ENCODE measurements at places on chromosomes 1 and 21.

DNA sequence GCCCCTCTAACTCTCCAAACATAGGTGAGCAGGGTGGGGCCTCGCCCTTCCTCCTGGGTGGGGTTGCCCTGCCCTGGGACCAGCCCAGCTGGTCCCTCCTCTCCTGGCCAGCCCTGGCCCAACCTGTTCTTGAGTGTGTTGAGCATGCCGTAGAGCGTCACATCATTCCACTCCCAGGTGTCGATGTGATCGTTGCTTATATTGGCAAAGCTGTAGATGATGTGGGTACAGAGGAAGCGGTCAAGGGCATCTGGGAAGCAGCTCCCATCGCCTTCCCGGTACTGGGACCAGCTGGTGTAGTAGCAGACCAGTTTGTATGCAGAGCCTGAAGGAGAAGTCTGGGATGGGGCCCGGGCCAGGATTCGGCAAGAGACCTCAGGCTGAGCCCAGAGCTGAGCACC is 1.4 kb downstream of the CHI3L1 start:
- no peak for DNase-seq

- no peak for DNase-seq
These were observed 64.4 kb upstream of the IFNLR1 start for GRCh38 chr1:24251501-24251900.

GRCh38 chr1:33039840-33040239 is 3.2 kb upstream of the AK2 start:
- no peak for DNase-seq

- no peak for DNase-seq
These were observed 5.1 kb upstream of the OLIG2 start for GRCh38 chr21:33020558-33021100.

DNA sequence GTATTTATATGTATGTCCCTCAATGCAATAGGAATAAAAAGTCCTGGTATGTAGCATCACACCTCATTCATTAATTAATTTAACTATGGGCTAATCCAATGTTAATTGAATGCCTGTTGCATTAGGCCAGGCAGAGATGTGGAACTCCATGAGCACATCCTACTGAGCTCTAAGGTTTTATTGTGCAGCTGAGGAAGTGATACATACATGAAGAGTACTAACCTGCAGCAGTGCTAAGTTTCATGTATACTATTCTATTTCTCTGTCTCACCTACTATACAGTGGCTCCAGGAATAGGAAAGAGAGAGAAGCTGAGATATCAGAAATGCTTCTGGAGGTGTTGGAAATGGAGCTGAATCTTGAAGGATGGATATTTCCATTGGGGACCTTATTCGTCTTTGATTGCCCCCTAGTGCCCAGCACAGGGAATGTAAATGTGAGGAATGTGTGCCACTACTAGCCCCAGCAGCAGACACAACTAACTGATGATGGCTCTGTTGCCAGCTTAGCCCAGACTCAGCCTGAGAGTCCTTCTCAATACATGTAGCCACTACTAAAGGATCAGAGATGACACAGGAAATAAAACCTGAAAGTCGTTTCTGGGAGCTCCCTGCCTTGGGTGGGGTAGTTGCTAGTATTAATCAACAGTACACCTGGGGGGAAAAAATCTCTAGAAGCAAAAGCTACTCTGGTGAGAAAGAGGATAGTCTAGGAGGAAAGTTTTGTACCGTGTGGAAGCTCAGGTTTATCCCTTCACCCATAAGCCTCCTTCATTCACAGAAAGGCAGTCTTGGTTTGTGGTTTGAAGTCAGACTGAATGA is 173.3 kb upstream of the FOXD3 start:
- DNase-seq: peak; percentile 50

DNA sequence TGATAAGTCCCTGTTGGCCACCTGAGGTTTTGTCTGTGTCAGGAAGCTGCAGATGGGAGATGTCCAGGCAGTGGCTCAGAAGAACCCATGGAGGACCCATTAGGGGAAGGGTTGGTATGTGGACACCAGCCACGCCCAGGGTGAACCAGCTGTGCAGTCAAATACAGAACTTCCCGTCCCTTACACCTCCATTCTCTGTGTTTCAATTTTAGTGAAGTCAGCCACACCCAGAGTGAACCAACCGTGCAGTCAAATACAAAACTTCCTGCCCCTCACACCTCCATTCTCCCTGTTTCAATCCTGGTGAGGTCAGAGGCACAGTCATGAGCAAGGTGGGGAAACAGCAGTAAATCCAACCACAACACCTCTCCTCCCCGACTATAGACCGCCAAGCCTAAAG is 27.4 kb downstream of the BACE2 start:
- DNase-seq: no peak

GRCh38 chr1:43277116-43277876 is 7.5 kb downstream of the TMEM125 start:
- no peak for DNase-seq

DNA sequence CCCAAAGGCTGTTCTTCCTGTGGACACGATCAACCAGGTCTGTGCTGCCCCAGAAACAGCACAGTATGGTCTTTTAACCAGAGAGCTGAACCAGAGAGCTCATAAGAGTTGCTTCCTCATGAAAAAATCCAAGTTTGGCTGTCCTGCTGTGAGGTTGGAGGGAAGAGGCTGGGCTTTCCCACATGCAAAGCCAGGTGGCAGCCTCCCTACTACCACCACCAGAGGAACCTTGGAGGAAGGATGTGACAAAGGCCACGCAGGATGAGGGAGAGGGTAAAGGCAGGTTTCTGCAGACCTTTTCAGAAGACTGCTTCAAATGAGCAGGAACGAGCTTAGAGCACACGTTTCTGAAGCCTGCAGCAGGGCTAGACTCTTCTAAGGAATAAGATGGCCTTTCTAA is 27.1 kb downstream of the FAM78B start:
- DNase-seq: no peak

DNA sequence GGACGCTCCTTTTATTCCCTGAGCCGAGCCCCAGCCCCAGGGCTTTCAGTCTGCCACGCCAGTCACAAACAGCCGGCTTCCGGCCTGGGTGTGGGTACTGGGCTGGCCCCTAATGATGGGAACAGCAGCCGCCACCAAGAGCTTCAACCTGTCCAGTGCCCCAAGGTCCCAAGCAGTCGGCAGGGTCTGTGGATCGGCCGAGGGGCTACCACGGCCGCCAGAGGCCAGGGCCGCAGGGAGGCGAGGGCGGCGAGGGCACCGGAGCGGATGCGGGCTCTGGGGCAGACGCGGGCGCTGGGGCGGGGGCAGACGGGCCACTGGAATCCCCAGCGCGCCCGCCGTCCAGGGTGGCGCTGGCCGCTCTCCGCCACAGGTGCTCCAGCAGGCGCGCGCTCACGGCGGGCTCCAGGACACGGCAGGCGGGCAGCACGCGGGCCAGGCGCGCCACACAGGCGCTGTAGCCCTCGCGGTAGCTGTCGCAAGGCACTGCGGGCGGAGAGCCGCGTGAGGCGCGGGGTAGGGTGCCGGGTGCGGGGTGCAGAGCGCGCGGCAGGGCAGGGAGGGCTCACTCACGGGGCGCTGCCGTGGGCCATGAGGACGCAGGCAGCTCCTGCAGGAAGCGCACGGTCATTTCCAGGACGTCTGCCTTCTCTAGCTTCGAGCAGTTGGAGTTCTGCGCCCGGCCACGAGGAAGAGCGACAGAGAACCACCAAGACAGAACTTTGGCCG is 887 bp downstream of the HES2 start:
- no peak for DNase-seq

DNA sequence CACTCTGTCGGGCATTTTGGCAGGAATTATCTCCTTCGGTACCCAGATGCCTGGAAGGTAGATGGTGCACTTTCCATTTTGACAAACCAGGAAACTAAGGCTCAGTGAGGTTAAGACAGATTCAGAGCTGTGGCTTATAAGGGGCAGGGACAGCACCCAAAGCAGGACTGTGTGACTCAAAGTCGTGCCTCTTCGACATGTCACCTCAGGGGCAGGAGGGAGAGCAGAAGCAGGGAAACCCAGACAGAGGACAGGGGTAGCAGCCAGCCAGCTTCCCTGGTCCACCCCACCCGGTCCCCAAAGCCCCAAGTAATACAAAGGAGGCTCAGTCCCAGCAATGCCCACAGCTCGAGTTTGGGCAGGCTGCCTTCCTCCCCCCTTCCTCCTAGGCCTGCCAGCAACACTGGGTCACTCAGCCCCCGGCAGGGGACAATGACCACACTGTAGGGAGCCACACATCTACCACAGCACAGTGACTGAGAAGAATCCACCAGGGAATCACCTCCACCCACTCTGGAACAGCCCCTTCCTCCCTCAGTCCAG is 2.5 kb downstream of the RHOC start:
- DNase-seq: no peak

GRCh38 chr1:156319664-156320063 is 18.4 kb downstream of the CCT3 start:
- peak; percentile 36 for DNase-seq

GRCh38 chr1:7048395-7048794 is 263.1 kb downstream of the CAMTA1 start:
- no peak for DNase-seq

- no peak for DNase-seq
These were observed 14.7 kb upstream of the STRIP1 start for GRCh38 chr1:110019770-110020169.

GRCh38 chr1:168220470-168220871 is 5.3 kb upstream of the SFT2D2 start:
- no peak for DNase-seq

DNA sequence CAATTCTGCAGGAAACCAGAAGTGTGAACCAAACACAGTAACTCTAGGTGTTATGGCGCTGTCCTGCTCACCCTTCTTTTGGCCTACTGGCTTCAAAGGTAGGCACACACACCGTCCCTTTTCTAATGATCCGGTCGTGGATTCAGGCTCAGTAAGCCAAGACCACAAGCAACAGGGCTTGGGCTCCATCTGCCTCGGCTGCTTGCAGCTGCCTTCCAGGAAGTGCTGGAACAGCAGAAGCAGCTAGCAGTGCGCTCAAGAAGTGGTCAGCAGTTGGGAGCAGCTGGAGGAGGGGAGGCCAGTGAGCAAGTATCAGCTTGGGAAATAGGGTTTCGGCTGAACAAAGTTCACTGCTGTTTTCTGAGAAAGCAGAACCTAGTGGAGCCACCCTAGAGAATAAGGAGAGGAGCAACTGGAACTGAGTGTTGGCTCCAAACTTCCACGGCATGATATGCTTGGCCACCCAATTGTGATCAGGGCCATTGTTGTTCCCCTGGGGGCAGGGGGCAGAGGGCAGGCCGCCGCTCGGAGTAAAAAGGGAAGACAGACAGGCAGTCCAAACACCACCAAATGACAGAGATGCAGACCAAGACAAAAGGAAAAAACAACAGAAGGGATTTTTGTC is 173.4 kb downstream of the TOMM20 start:
- DNase-seq: peak; percentile 45

DNA sequence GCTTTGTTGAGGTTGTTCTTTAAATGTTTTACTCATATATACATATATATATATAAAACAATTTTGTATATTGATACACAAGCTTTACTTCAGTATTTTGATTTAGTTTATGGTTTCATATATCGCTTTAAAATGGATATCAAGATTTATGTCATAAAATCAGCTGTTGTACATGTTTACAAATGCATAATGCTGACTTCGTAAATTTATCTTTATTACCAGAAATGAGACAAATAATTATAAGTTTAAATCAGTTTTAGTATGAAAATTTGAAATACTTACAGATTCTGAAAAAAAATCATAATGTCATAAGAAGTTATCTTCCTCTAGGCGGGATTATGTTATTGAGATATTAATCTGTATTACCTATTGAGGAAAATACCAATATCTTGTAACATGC is 6.9 kb downstream of the STXBP3 start:
- no peak for DNase-seq

DNA sequence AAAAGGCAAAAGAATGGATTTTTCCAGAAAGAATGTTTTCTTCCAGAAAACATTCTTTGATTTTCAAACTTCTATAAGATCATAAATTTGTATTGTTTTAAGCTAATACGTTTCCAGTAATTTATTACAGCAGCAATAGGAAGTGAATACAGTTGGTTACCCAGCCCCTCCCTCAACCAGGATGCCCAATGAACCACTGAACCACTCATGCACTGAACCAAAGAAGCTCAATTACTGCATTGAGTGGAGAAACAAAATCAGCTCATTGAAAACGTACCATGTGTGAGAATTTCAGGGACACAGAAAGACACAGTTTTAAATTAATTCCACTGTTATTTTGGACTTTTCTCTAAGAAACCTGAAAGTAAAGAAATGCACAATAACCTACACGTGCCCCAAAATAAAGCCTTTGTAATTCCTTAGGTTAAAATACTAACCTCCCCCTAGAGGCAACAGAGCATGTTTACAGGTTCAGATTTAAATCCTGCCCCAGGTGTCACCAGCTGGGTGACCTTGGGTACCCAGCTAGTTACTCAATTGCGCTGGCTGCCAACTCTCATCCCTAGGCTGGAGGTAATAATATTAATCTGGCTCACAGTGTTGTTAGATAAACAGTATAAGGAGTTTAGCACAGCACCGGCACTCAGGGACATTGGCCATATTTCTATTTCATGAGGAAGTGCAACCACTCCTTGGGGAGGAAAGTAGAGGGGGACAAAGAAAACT is 111.7 kb downstream of the NMNAT2 start:
- DNase-seq: no peak

DNA sequence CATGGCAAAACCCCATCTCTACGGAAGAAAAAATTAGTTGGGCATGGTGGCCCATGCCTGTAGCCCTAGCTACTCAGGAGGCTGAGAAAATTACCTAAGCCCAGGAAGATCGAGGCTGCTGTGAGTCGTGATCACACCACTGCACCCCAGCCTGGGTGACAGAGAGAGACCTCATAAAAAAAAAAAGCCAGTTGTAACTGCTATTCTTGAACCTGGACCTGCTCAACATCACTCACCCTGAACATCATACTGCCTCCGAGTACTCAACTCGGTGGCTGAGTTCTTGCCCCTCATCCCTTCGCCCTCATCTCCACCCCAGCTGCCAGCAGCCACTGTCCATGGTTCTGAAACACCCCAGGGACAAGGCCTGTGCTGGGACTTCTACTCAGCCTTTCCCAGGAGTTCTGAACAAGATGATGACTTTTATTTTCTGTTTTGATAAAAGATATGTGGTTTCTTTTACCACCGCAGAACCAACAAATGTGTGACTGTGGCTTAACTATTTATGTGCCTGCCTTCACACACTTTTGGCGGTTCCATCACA is 5.4 kb upstream of the DISP3 start:
- DNase-seq: no peak

DNA sequence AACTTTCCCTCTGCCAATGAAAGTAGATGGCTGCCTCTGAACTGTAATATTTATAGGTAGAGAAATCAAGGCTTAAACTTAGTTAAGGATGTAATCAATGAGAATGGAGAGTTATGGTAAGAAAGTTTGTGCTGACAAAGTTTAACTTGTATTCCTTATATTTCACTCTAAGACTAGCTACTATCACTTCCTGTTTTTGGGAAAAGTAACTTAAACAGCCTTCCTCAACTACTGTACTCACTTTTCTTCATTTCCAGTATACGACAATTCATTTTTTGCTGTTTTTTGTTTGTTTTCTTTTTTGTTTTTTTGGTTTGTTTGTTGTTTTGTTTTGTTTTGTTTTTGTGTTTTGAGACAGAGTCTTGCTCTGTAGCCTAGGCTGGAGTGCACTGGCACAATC is 3.7 kb downstream of the RGS18 start:
- DNase-seq: no peak

- DNase-seq: no peak
These were observed 41.2 kb upstream of the MAGOH start for GRCh38 chr1:53279296-53280200.

- no peak for DNase-seq
These were observed 89.5 kb upstream of the CSF3R start for GRCh38 chr1:36572142-36572715.

GRCh38 chr1:89802051-89802450 is 18.8 kb upstream of the LRRC8D start:
- DNase-seq: no peak

GRCh38 chr1:43357251-43357650 is 1.5 kb upstream of the CDC20 start:
- no peak for DNase-seq

Data from amniotic epithelial cell (primary cell).